ENCODE measurements at places on chromosomes 2 and 18.

GRCh38 chr2:227817336-227817735, 3.7 kb downstream of the CCL20 start:
- DNase-seq = no peak

GRCh38 chr2:66432801-66433694, 1.9 kb upstream of the MEIS1 start:
- no peak for DNase-seq

DNA sequence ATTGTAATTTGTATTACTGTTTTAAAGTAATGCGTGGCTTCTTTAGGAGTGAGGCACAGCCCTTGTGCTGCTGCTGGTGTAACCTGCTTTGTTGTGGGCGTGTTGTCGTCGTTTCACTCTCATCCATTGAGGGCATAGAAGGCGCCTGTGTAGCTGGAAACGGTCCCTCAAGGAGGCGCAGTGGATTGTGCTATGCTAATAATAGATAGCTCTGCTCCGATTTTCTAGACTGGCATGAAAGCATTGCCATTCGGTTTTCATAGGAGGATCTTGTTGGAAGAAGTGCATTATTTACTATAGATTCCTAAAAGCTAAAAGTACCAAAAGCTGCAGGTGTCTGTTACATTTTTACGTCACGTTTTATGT, 17.9 kb downstream of the RAB12 start:
- DNase-seq = no peak

- no peak for DNase-seq
Measured at GRCh38 chr2:71379086-71379485, 47.5 kb downstream of the ZNF638 start.

- no peak for DNase-seq
Measured at GRCh38 chr18:74942319-74942910, 266.5 kb downstream of the PTGR3 start.

DNA sequence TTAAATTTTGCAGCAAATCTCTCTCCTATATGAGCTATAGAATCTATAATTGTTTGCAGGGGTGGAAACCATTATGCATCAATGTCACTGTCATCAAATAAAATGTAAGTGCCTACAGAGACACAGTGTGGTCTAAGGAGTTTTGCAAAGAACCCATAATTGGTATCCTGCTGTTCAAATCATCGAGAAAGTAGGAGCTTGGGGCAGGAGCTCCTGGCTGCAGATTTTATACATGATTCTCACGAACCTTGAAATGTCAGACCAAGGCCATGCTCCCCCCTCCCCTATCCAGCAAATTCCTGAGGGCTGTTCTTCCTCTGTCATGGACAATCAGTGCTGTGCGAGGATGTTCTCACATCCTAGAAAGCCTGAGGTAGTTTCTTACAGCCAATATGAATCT, 119.5 kb upstream of the CYRIA start:
- no peak for DNase-seq

Measured in stimulated activated CD8-positive, alpha-beta memory T cell treated with anti-CD3 and anti-CD28 coated beads, Interleukin-2, amount 100 ng/mL, for 1 hour (primary cell).